PC-3 (cell line): ENCODE measurements at places on chromosomes 16 and 17.

GRCh38 chr17:6676802-6677157 is 25.2 kb downstream of the C17orf100 start:
- H3K27ac ChIP-seq: no peak overlapping the region
- no peaks in the 10 kb centered on the region for H3K27me3 ChIP-seq
- H3K36me3 ChIP-seq: no peaks in the 10 kb centered on the region
- H3K4me3 ChIP-seq: no peak overlapping the region
- DNase-seq: no peak
- H3K4me1 ChIP-seq: peaks cover 19% of the 10 kb centered on the region

- H3K27me3 ChIP-seq: no peaks in the 10 kb centered on the region
- H3K36me3 ChIP-seq: no peaks in the 10 kb centered on the region
- H3K27ac ChIP-seq: no peak overlapping the region
- DNase-seq: no peak
- no peak overlapping the region for H3K4me3 ChIP-seq
Observed at GRCh38 chr16:7397901-7398300, 65.3 kb downstream of the RBFOX1 start.

- no peak overlapping the region for H3K27ac ChIP-seq
- H3K36me3 ChIP-seq: no peaks in the 10 kb centered on the region; the same call in 1 of the 2 replicates
- no peak for DNase-seq
- peaks cover 24% of the 10 kb centered on the region for H3K4me1 ChIP-seq
- H3K27me3 ChIP-seq: no peaks in the 10 kb centered on the region
Observed at GRCh38 chr16:81556715-81557284, 112.2 kb downstream of the CMIP start.

- no peaks in the 10 kb centered on the region for H3K36me3 ChIP-seq
- H3K4me3 ChIP-seq: no peak overlapping the region
- H3K27me3 ChIP-seq: no peaks in the 10 kb centered on the region
- peaks cover 33% of the 10 kb centered on the region for H3K4me1 ChIP-seq
Observed at GRCh38 chr16:14179116-14179515, 108.0 kb downstream of the MRTFB start.

DNA sequence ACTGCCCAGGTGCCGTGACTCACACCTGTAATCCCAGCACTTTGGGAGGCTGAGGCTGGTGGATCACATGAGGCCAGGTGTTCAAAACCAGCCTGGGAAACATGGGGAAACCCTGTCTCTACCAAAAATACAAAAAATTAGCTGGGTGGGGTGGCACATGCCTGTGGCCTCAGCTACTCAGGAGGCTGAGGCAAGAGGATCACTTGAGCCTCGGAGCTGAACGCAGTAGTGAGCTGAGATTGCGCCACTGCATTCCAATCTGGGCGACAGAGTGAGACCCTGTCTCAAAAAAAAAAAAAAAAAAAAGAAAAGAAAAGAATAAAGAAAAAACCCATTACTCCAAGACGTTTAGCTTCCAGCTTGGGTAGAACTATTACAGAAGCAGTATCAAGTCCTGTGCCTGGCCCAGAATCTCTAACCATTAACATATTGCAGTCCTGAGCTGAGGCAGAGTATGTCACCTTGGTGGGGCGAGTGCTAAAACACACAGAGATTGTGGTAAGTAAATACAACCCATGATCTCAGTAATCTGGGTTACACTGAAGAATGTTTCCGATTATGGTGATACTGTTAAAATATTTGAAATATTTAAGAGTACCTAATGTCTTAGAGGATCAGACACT is 23.2 kb upstream of the CFAP20 start:
- H3K27me3 ChIP-seq: no peaks in the 10 kb centered on the region
- no peaks in the 10 kb centered on the region for H3K4me1 ChIP-seq
- no peaks in the 10 kb centered on the region for H3K36me3 ChIP-seq
- no peak overlapping the region for H3K27ac ChIP-seq
- no peak for DNase-seq
